ENCODE measurements at places on chromosomes 5 and 9.
A peak's percentile ranks its signal among the peaks of the same experiment; 100 is the strongest.

- peak; percentile 67 for DNase-seq
These were observed 18.7 kb downstream of the KCNIP1 start for GRCh38 chr5:170522211-170523141.

DNA sequence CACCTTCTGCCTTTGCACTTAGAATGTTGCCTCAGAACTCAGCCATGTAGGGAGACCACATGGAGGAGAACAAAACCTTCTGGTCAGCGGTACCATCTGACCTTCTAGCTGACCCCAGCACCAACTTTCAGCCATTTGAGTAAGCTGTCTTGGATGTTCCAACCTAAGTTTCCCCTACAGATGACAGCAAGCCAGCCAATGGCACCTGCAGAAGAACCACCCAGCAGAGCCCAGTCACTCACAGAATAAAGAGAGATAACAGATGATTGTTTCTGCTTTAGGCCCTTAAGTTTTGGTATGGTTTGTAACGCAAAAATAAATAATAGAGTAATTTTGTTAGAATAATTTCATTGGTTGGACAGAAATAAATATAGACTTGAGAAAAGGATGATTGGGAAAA, 10.4 kb downstream of the DNAH5 start:
- DNase-seq, result no peak

- DNase-seq, result no peak
These were observed 89.3 kb downstream of the ZCCHC7 start for GRCh38 chr9:37209431-37210386.

DNA sequence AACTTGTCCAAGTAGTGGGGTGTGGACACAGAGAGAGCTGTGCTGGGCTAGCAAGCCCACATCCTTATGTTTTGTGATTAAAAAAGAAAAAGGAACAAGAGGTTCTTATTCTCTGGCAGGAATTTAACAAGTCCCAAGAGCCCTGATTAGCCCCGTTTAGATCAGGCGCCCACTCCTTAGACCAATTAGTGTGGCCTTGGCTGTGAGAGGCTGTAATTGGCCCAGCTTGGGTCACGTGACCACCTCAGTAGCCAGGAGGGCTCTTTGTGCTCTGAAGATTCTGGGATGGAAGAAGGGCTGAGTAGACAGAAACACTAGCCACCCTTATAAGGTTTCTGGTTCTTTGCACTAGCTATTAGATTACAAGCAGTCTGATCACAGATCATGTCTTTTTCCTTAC, 31.1 kb downstream of the GCNT4 start:
- no peak for DNase-seq

- DNase-seq, result no peak
These were observed 105.8 kb downstream of the DOCK2 start for GRCh38 chr5:169742771-169743296.

DNA sequence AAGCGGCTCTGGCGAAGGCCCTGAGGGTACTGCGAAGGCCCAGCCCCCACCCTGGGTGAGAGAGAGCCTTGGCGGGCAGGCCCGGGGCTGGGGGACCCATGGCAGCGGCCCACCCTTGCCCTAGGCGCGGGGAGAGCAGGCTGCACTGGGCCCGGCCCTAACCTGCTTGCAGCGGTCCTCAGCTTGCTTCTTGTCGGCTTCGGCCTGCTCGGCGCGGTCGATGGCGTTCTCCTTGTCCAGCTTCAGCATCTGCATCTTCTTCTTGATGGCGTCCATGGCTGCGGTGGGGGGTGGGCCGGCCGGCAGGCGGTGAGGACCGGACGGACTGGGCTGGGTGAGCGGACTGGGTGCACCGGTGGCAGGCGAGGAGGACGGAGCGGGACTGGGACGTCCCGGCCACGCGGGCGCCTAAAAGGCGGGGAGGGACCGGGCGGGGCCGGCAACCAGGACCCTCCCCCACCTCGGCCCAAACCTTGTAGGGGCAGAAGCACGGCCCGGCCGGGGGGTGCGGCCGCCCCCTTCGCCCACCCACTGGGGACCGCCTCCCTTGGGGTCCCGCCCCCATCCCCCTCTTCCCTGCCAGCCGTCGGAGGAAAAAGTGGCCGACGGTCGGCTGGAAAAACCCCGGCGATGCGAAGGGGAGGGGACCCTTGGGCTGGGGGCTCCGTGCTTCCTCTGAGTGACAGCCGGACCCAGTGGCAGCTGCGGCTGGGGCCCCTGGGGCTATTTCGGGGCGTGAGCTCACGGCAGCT, at the start of gene TPM2:
TSS of gene TPM2 (minus strand) at position 384 of the 752 bp plus-strand sequence. CDS start at position 276, 108 bp downstream.
- DNase-seq, result peak; percentile 45

- no peak for DNase-seq
These were observed 160.9 kb upstream of the LHFPL2 start for GRCh38 chr5:78809444-78809843.

DNA sequence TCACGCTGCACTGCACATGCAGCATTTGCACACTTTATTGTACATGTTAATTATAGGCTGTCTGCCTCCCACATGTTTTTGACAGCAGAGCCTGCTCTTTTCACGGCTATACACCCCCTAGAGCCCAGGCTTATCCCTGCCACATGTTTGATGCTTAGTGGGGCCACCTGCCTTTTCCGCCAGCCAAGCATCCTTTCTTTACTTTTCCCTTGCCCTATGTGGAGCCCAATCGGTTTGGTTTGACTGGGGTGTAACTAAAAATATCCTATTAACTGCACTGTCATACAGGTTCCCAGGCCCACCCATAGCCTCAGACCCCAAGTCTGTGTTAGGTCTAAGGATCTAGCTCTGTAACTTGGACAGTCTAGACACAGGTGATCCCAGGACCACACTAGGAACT, 18.9 kb upstream of the S1PR3 start:
- DNase-seq, result no peak

DNA sequence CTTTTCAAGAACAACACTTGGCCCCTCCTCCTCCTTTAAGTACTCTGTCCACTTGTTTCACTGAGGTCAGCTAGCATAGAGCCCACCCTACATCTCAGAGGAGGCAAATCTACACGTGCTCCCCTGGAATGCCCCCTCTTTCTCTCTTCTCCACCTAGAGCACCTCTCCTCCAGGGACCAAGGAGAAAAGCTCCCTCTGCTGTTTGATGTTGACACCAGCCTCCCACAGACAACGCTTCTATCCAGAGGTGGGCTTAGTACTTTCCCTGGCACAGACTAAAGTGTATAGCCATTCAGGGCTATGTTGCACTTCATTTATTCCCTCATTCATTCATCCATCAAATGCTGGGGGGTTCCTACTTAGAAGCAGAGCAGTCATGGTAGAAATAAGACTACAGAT, 68.2 kb upstream of the TAF1L start:
- DNase-seq, result no peak

- DNase-seq, result no peak
These were observed 44.5 kb upstream of the GRHPR start for GRCh38 chr9:37377688-37378612.

- DNase-seq, result no peak
These were observed 23.2 kb downstream of the CDKN2A start for GRCh38 chr9:21970800-21971640.

- no peak for DNase-seq
These were observed 890.0 kb upstream of the NUDT12 start for GRCh38 chr5:104452550-104452949.

DNA sequence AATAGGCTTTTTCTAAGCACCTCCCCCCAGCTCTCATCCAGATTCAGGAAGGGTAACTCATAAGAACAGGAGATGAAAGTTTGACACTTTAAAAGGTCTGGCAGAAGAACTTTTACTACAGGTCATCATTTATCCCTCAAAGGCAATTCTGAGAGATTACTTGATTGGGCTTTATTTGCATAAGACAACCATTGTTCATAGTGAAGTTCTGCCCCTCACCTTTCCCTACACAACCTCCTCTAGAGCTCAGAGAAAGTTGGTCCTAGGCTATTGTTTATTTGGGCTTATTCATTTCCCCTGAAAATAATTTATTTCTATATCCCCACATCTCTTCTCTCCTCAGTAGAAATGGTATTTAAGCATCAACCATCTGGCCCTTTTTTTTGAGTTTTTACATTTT, 568.4 kb downstream of the ZNF608 start:
- DNase-seq, result no peak

DNA sequence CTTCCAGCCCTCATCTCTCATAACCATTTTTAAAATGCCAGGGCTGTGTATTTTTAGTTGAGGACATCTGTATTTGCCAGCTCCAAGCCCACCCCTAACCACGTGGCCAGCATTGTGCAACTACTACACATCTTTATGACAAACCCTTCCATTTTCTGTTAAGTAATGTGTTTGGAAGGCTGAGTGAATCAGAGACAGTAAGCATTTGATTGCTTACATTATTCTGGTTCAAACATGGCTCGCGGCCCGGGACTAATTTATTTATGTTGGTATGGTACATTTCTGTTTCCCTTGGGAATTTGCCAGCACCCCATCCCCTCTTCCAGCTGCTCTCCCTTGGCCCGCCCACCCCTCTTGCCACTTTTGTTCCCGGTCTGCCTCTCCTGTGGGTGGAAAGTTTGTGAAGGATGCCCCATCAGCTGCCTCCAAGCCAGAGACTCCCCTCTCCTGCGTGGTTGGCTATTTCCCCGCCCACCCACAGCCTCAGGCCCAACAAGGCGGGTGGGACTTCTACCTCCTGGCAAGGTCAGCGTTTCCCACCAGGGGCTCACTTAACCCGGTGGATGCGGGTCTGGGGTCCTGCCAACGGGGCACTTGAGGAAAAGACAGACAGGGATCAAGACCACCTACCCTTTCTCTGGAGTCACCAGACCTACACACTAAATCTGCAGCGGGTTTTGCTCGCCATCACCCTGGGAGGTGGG, 162.2 kb downstream of the HSD17B3 start:
- no peak for DNase-seq

DNA sequence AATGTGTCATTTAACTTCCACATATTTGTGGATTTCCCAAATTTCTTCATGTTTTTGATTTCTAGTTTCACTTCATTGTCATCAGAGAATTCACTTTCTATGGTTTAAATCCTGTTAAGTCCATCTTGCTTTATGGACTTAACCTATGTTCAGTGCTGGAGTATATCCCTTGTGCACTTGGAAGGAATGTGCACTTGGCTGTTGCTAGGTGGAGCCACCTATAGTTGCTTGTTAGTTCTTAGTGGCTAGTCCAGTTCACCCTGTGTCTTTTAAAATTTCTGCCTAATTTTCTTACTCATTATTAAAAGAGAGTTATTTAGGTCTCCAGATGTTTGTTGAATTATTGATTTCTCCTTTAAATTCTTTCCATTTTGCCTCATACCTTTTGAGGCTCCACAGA, 1472.5 kb upstream of the CDH6 start:
- no peak for DNase-seq

GRCh38 chr5:174176511-174176910, 131.0 kb downstream of the NSG2 start:
- no peak for DNase-seq

DNA sequence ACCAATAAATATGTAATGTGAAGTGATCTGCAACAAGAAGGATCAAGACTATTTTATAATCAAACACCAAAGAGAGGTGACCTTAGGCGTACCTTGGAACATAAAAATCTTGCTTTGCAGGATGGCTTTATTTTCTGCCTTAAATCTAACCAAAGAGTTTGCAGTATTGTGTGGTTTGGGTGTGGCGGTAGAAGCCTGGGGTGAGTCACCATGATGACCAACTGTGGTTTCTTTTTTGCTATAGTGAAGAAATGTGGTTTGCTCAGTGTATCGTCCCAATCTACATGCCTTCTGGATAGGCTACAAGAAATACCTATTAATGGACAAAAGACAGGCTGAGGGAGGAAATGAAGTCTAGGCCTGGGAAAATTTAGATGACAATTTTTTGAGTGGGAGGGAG, 5.1 kb upstream of the CAST start:
- peak; percentile 74 for DNase-seq

DNA sequence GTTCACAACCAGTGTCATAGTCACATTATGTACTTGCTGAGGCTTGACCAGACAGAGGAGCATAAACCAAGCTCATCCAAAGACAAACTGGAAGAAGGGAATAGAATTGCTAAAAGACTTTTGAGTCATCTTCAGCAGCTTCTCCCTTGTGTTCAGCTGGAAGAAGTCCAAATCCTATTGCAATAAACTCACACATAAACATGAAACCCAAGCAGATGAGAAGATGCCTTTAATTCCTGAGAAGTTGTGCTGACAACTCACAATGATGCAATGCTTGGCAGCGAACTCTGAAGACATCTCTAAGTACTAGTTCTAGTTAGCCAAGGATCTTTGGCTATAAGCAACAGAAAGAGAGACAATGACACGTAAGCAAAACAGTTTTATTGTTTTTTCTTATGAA, 642.1 kb downstream of the KCTD16 start:
- DNase-seq, result peak; percentile 12

DNA sequence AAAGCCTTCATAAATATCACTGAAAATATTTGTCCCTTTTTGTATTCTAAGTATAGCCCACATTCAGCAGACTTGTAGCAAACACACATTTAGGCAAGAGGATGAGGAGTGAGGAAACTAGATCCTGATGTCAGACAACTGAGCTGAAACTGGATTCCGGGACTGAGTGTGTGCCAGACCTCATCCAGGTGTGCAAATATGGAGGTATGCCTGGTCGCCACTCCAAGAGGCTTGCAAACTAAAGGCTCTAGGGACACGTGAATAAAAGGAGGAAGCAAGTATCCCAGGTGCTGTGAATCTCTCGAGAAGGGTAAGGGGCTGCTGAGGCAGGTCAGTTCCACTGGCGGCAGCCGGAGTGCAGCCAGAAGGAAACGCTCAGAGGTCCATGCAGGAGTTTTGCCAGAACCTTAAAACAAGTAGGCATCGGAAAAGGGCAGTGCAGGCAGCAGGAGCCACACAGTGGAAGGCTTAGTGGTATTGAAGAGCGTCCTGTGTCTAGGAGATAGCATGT, 77.4 kb upstream of the ALDH1B1 start:
- no peak for DNase-seq

DNA sequence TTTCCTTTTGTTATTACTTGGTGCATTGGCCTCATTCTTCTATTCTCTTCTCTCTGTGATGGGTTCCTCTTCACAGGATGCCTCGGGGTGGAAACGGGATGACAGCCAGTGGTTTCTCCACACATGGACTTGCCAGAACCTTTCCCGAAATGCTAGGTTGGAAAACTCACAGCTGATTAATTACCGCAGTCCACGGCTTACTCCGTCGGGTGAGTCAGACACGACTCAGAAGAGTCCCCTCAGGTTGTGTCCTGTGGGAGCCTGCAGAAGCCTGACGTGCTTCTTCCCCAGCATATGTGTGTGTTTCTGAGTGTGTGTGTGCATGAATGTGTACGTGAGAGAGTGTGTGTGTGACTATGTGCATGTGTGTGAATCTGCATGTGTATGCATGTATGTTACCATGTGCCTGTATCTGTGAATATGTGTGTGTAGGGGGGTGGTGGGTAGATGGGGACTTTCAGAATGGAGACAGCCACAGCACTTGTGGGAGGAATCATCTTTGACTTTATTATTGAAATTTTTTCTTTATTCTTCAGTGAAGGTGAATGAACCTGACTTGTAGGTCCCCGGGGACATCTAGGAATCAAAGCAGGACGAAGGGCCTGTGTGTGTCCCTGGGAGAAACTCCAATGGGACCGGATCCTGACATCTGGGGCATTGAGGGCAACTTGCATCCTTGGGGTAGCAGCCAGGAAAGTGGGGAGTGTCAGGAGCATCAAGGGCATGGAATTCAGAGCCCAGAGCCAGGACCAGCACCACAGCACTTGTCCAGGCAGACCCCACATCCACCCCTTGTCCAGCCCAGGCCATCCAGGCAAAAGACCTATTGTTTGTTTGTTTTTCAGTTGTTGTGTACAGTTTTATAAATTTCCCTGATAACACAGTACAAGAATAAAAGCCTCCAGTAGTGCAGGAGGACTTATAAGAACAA, 21.9 kb upstream of the MED10 start:
- DNase-seq, result peak; percentile 44
